ENCODE measurements at places on chromosomes 6 and 20.

DNA sequence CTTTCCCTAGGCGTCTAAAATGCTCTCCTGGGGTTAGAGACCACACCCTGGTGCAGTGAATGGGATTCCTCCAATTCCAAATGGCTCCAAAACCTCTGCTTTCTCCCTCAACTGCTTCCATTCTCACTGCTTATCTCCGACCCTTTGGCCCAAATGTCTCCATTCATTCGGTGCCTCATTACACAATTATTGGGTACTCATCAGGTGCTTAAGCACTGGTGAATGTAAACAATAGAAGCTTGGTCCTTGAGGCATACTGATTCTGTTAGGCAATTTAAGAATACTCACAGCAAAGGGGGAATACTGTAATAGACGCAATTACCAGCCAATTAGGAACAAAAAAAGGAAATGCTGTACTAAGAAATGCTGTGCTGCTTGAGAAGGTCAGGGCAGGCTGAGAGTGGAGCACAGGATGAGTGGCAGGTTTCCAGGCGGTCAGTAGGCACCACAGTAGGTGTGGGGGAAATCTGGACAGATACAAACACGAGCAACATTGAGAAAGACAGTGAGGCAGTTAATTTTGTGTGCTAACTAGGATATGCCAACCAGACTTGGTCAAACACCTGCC is 23.0 kb downstream of the GMDS start:
- no peak for DNase-seq

- DNase-seq = no peak
Measured at GRCh38 chr6:121851056-121851455, 415.6 kb downstream of the GJA1 start.

- no peak for DNase-seq
Measured at GRCh38 chr20:43167615-43168014, 22.1 kb downstream of the PTPRT start.

DNA sequence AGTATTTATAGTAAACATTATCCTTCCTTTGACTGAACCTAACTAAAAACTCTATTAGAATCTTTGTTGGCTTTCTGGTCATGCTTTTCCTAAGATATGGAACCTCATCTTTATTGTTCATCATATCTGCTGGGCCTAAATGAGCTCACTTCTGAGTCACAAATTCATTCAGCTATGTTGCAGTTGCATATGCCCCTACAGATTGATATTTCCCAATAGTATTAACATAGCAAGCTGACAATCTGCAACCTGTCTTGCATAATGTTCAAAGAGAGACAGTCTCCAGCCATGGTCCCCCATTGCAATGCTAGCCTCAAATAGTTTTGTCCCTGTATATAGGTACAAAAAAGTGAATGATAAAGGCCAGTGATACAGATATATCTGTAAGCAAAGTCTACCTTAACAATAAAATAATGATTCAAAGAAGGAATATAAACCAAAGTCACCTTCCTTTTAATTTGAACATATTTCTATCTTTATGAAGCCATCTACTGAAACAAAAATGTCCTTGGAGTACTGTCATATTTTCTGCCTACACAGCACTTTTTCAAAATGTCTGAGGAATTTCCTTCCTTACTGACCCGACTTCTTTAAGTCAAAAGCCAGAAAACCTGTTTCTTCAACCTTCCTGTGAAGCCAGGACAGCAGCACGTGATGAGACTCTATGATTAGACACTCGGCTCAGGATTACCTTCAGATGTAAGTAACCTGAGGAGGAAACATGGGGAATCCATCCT is 140.7 kb downstream of the UBE3D start:
- DNase-seq = no peak

DNA sequence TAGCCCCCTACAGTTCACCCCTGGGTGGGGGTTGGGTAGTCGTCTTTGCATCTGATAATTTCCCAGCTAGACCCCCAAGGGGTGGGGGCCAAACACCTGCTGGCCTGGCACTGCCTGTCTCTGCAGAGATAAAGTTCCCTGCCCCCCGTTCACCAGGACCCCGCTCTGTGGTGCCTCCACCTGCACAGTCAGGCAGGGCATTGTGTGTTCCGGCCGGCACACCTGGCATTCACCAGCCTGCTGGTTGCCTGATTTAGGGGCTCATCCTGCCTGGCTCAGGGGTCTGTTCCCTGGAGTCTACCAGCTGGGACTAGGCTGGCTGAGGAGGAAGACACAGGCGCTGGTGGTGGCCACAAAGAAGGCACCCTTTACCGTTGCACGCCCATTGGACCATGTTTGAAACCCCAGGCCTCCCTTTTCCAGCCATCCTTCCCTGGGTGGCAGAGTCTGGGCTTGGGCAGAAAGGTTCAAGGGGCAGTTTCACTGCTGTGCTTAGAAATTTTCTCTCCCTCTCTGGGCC is 30.8 kb upstream of the SCRT2 start:
- DNase-seq = no peak

DNA sequence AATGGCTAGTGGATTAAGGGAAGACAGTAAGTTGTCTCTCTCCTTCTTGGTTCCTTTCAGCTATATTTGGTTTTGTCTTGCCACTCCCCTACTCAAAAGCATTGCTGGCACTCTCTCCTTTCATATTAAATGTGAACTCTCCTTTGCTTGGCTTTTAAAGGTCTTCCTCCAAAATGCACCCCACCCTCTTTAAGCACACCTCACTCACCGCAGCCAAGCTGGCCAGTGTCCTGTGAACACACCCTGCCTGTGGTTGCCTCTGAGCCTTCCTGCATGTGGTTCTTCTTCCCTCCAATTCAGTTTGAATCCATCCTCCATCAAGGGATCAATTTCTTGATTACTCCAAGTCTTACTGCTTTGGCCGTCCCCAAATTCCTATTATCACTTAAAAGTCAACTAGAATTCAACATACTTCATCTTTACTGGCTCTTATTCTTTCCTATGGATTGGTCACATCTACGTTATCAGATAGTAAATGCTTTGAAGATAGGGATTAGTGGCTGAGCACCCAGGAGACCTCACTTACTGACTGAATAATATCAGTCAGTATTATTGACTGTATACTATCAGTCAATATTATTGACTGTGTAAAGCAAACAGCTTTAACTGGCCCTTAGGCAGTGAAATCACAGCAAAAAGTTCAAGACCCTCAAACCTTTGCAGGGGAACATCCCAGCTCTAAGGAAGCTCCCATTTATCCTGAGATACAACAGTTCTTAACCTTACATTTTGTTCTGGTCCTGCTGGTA is 41.6 kb upstream of the SPDEF start:
- no peak for DNase-seq

All from activated CD4-positive, CD25-positive, alpha-beta regulatory T cell (primary cell).